Right atrium auricular region (tissue), 2 donors: ENCODE measurements at places on chromosomes 16 and 17. TPM values are rescaled to one million over a fixed set of nuclear protein-coding genes. Genes with fewer than 3 reads are reported as not detected.

The CCDC40 gene
- total RNA-seq: 9.3 TPM

The SPATA20 gene
- total RNA-seq: 42.8 TPM

The CLDN9 gene
- total RNA-seq: 0.39 TPM

The TBC1D26 gene
- total RNA-seq: not detected

The CD7 gene
- not detected for total RNA-seq

The MSRB1 gene
- 13.7 TPM for total RNA-seq

The ALOX15 gene
- total RNA-seq: 65.0 TPM

The CA7 gene
- total RNA-seq: not detected

The C1QL1 gene
- 3.6 TPM for total RNA-seq

The ADAMTS18 gene
- not detected for total RNA-seq

The PIGL gene
- total RNA-seq: 14.0 TPM

The SULT1A2 gene
- total RNA-seq: 2.7 TPM

The PDIA2 gene
- 5.4 TPM for total RNA-seq

The AXIN1 gene
- total RNA-seq: 12.9 TPM

The RUNDC1 gene
- 11.1 TPM for total RNA-seq

The TAT gene
- not detected for total RNA-seq

The RCVRN gene
- total RNA-seq: 0.37 TPM

The TP53I13 gene
- total RNA-seq: 48.8 TPM

The ZNF768 gene
- 41.1 TPM for total RNA-seq

The BCL6B gene
- 9.2 TPM for total RNA-seq

The KLHL10 gene
- not detected for total RNA-seq
